RWPE2 (cell line): ENCODE measurements at places on chromosomes 12 and 14.

DNA sequence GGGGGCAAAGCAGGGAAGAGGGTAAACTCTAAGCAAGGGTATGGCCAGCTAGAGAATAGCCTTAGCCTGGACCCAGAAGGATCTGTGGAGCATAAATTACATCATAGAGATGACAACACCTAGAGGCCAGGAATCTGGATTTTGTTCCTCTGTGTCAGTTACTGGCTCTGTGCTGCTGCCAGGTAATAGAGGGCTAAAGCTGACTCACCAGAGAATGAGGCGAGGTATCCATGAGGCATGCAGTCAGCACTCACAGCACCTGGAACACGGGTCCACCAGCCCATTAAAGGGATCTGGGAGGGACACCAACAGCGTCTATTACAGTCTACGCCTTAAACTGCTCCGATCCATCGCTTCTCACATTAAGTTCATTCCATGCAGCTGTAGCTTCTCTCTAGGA, 74.9 kb upstream of the CMKLR1 start:
- no peaks in the 10 kb centered on the region for H3K27me3 ChIP-seq
- no peaks in the 10 kb centered on the region for H3K4me1 ChIP-seq
- H3K4me3 ChIP-seq, result no peak overlapping the region
- H3K36me3 ChIP-seq, result no peaks in the 10 kb centered on the region
- DNase-seq, result no peak

DNA sequence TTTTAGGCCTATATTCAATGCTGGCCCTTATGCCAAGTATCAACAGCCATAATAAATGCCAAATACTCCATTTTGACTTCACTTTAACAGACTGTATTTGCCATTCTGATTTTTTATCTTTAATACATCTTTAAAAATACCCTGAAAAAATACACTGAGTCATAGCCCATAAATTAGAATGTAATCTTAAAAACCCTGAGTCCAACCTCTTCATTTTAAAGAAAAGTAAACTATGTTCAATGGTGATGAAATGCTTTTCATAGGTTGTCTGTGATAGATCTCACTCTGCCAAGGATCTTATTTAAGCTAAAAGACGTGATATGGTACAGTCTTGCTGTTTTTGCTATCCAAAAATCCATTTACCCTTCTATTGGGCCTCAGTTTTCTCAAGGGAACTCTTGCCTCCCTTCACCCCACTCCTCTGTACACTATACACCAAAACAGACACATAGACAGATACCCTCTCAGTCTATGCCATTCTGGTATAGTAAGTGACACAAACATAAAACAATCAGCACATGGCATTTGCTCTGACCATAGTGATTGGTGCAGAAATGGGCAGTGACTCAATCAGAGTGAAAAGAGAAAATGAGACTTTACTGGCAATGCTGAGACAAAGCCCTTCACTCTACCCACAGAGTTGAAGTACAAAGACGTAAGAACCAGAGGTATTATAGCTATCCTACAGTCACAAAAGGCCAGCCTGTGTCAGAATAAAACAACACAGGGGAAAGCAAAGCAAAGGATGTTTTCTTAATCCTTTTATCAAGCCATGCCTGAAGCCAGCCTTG, 49.1 kb downstream of the BTG1 start:
- no peak overlapping the region for H3K27ac ChIP-seq
- H3K36me3 ChIP-seq, result no peaks in the 10 kb centered on the region
- no peak overlapping the region for H3K4me3 ChIP-seq
- no peak for DNase-seq

GRCh38 chr12:308511-308910, 45.9 kb upstream of the SLC6A13 start:
- DNase-seq, result no peak
- H3K27ac ChIP-seq, result no peak overlapping the region
- no peaks in the 10 kb centered on the region for H3K4me1 ChIP-seq
- H3K36me3 ChIP-seq, result peaks cover 97% of the 10 kb centered on the region
- no peak overlapping the region for H3K4me3 ChIP-seq

DNA sequence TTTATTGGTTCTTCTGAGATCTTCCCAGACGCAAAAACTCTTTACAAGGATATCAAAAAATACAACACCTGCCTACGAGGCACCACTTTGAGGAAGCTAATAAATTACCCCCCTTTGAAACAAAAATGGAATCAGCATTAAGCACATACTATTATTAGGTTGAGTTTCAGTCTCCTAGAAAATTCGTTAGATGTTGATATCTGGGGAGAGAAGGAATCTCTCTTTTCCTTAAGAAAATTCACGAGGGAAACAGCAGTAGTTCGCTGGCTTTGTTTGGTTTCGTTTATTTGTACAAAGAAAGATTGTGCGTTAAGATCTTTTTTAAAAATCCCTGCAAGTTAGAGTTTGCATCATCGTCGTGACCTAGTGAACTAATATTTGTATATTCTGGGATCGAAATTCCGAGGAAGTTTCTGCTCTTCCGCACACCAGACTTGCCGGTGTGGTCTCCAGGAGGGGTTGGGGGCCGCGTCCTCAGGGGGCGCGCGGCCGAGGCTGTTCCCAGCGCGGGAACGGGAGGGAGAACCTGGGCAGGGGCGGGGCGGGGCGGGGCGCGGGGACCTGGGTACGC, 12.1 kb downstream of the NKX2-1 start:
- H3K4me3 ChIP-seq, result no peak overlapping the region
- DNase-seq, result no peak
- H3K36me3 ChIP-seq, result no peaks in the 10 kb centered on the region
- H3K27ac ChIP-seq, result no peak overlapping the region

- no peaks in the 10 kb centered on the region for H3K27me3 ChIP-seq
- no peak overlapping the region for H3K4me3 ChIP-seq
- DNase-seq, result no peak
These were observed 4.2 kb upstream of the PLEKHA5 start for GRCh38 chr12:19125325-19125724.
